ENCODE measurements at places on chromosomes 16 and 17.
A peak's percentile ranks its signal among the peaks of the same experiment; 100 is the strongest.

- DNase-seq = no peak
Observed at GRCh38 chr17:45315648-45316433, 979 bp downstream of the MAP3K14 start.

- DNase-seq = no peak
Observed at GRCh38 chr16:89060207-89060794, 33.4 kb upstream of the ACSF3 start.

GRCh38 chr17:2392252-2393173 is 8.3 kb downstream of the MNT start:
- peak; percentile 94 for DNase-seq

- no peak for DNase-seq
Observed at GRCh38 chr16:49343291-49343690, 30.3 kb upstream of the C16orf78 start.

DNA sequence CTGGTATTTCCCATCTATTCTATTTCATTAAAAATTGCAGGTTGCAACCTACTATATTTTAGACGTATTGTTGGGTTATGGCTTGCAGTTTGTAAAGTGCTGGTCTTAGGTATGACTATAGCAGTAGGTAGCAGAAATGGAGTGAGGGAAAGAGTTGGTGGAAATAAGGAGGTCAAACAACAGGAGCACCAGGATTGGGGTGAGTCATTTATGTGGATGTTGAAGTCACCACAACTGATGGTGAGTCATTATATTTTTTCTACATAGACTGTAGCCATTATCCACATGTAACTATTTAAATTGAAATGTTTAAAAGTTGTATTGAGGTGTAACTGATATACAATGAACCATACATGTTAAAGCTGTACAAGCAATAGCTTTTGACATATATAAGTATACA is 25.0 kb upstream of the HS3ST3A1 start:
- no peak for DNase-seq

DNA sequence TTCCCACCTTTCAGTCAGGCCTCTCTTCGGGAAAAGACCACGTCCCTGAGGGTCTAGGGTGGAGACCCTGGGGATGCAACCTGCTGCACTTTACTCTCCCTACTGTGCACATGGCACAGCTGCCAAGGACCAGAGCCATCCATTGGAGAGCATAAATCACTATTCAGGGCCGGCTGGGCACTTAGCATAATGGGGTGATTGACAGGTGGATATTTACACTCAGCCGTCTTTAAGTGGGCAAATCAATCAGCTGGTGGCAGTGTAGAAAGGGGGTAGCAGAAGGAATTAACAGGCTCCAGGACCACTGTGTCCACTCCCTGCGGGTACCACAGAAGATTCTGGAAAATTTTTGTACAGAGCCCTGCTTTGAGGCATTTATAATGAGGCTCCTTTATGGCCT is 87.3 kb upstream of the IRX6 start:
- DNase-seq = no peak

GRCh38 chr17:68821860-68822696 is 133.1 kb downstream of the ABCA8 start:
- no peak for DNase-seq

GRCh38 chr17:55089256-55089655 is 120.7 kb downstream of the STXBP4 start:
- DNase-seq = no peak

DNA sequence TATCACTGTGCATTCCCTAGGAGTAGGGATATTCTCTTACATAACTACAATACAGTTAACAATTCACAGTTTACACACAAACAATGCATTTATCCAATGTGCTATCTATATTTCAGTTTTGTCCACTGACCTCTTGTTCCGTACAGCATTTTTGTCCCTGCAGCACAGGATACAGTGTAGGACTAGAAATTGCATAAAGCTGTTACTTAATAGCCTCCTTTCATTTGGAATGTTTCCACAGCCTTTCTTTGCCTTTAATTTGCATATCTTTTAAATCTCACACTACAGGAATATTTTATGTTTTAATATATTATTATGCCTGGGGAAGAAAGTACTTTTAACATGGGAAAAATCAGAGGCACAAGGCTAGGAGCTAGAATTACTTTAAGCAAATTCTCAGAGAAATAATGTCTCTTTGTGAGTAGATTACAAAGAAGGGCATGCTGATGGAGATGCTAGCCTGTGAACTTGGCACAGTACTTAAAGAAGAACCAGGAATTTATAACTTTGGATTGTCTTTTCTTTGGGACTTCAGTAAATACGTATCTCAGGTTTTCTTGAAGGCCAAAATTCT is 144.3 kb downstream of the ITFG1 start:
- DNase-seq = no peak

- peak; percentile 84 for DNase-seq
Observed at GRCh38 chr17:76700617-76701470, 9.9 kb downstream of the MXRA7 start.

GRCh38 chr17:44132275-44132821 is 8.9 kb upstream of the HDAC5 start:
- no peak for DNase-seq

- no peak for DNase-seq
Observed at GRCh38 chr17:9987779-9988585, 82.9 kb upstream of the RCVRN start.

DNA sequence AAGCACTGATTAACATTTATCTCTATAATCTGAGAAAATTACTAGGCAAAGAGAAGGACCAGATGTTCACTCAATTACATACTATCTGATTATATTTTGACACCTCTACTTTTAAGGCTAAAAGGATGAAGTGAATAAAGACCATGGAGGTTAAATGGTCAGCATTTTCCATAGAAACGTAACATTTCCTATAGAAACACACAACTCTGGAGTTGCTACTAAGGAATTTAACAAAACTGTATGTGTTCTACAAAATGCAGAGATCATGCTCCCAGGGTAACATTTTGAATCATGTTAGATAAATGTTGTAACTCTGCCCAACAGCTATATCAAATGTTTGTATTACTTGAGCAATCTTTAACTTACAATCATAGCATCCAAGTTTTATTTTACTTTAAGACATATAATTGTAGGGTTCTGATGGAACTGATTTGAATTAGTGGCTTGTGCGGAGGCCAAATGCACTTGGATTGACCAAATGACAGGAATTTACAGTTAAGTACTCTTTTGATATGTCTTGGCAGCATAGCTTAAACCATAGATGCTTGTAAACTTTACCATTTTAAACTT is 97.7 kb downstream of the RPGRIP1L start:
- no peak for DNase-seq

DNA sequence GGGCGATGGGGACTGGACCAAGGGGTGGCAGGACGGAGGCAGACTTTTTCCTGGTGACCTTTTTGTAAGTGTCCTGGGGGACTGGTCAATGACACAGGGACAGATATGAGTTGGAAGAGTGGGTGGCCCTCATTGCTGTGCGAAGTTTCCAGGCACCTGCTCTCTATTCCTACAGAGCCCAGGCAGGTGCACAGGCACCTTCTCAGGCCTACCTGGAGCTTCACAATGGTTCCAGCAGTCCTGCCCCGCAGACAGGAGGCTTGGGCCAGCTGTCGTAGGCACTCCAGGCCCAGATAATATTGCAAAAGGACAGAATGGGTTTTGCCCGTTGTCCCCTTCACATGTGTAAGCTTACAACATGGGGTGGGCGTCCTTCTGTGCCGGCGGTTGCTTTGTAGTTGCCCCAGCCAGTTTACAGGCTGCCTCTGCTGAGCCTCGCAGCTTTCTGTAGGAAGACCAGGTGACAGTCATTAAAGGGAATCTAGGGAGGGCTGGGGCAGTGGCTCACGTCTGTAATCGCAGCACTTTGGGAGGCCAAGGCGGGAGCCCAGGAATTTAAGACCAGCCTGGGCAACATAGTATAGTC is 84.3 kb downstream of the ARHGAP23 start:
- DNase-seq = no peak

DNA sequence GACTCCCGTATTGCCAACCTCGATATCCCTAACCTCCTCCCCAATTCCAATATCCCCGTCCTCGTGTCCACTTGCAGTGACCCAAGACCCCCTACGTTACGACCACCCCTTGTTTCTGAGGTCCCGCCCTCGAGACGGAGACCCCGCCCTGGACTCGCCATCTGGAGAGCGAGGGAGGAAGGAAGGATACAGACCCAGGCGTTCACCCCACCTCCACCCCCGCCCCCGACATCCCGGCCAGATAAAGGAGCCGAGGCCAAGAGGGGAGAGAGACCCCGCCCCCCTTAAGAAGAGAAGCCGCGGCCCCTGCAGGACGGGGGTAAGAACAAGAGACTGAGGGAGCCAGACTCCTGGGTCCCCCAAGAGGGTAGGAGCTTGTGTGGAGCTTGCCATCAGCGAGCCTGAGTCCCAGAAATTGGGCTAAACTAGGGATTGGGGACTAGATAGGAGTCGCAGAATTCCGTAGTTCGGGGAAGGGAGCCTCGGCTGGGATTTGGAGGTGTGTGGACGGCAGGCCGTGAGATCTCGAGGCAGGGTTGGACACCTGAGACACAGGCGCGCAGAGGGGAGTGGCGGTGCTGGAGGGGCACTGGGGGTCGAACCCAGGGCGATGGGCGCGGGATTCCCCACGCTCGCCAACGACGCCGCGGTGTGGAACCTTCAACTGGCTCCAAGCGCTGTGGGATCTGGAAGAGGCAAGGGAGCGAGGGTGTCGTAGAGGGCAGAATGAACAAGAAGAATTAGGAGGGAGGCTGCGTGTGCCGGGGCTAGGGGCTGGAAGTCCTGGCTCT is at the start of gene BCL6B:
BCL6B (plus strand) TSS at position 270 of the 791 bp plus-strand sequence. CDS start 622 bp downstream, outside the sequence.
- no peak for DNase-seq

- DNase-seq = peak; percentile 24
Observed at GRCh38 chr17:31738488-31738887, 120.6 kb downstream of the COPRS start.

DNA sequence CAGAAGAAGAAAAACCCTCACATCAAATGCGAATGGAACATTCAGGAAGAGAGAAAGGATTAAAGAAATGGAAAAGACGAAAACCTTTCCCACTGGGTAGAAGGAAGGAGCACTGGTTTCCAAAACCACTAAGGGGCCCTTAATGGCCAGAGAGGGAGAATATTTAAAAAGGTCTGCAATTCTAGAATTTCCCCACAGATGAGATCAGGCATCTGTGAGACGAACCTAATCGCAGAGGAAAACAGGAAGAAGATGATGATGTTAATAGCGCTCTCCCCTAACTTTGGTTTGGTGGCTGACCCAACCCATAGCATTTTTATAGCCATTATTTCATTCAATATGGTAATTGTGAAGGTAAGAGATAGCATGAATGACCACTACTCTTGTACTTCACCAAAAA is 32.8 kb downstream of the XYLT1 start:
- DNase-seq = no peak

DNA sequence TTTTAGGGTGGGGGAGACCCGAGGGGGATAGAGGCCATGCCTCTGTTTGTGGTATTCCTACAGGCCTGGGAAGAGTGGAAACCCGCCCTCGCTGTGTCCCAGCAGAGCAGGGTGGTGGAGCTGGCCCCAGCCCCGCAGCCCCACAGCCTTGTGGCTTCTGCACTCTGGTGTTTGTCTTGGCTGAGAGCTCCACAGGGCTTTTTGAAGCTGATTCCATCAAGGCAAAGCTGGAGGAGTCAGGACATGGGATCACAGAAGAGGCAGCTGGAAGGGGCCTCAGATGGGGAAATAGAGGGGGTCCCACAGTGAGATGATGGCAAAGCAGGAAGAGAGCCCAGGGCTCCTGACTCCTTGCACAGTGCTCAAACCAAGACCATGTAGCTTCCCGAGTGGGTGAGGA is 5.0 kb upstream of the WFIKKN2 start:
- no peak for DNase-seq

- peak; percentile 61 for DNase-seq
Observed at GRCh38 chr16:67641779-67642708, 2.9 kb upstream of the CARMIL2 start.

DNA sequence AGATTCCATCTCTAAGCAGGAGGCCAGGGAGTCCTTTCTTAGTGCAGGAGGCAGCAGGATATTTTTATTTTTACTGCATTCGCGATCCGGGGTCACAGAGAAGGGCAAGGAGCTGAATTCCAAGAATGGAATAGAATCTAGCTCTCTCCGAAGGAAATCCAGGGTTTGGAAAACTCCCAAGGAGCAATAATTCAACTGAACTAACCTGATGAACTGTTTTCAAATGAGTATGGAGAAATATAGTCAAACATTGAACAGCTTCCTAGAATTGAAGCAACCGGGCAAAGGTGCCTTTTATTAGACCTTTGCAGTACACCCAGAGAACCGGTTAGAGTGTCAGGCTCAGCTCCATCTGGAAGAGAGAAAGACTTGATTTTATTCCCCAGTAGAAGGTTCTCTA is 120.7 kb upstream of the MAF start:
- no peak for DNase-seq

- DNase-seq = no peak
Observed at GRCh38 chr17:58305626-58306025, 23.0 kb downstream of the TSPOAP1 start.

DNA sequence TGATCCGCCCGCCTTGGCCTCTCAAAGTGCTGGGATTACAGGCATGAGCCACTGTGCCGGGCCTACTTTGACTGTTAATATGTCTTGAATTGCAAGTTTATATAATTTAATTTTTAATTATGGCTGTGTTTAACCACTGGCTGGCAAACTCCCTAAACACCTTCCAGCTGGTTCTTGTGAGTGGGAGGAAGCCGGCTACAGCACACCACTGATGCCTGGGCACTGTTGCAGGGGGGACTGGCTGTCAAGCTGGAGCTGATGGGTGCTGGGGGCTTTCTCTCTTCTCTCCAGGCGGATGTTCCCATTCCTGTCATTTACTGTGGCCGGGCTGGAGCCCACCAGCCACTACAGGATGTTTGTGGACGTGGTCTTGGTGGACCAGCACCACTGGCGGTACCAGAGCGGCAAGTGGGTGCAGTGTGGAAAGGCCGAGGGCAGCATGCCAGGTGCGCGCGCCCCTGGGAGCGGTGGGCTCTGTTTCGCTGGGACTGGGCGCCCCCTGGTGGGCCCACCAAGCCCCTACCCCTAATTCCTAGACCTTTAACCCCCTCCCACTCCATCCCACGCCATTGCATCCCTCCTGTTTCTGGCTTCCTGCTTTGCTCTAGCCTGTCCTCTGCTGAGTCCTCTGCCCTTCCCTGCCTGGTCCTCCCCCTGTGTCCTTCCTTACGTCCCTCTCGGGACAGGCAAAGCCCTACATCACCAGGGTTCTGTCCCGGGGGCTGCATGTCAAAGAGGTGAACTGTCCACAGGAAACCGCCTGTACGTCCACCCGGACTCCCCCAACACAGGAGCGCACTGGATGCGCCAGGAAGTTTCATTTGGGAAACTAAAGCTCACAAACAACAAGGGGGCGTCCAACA is 9.5 kb downstream of the TBX21 start:
- DNase-seq = no peak

- peak; percentile 35 for DNase-seq
Observed at GRCh38 chr17:81735264-81736102, 23.4 kb downstream of the SLC25A10 start.

DNA sequence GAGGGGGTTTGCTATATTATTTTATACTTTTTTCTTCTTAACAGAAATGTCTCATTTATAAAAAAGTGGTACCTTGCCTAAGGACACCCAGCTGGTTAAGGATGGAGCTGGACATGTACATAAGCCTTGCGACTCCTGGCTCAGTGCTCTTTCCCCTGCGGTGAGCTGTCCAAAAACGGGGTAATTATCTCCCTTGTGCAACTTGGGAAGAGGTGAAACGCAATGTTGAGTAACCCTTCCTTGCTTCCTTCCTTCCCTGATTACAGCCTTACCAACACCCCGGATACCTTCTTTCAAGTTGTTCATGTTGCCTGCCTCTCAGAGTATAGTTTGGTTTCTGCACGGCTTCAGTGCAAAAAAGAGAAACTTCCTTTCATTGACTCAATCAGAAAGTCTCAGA is 94.1 kb upstream of the XYLT1 start:
- DNase-seq = no peak

- peak; percentile 92 for DNase-seq
Observed at GRCh38 chr17:73192894-73193701, at the start of gene COG1. TSS of gene COG1 (plus strand) at chr17:73193055. CDS start at chr17:73193070, 15 bp downstream.

GRCh38 chr16:74226338-74226954 is 70.2 kb upstream of the PSMD7 start:
- no peak for DNase-seq
